Omental fat pad (tissue), 4 donors: ENCODE measurements at places on chromosomes 2 and 18.

GRCh38 chr2:224922142-224922727 is 120.0 kb downstream of the DOCK10 start:
- DNase-seq = no peak

DNA sequence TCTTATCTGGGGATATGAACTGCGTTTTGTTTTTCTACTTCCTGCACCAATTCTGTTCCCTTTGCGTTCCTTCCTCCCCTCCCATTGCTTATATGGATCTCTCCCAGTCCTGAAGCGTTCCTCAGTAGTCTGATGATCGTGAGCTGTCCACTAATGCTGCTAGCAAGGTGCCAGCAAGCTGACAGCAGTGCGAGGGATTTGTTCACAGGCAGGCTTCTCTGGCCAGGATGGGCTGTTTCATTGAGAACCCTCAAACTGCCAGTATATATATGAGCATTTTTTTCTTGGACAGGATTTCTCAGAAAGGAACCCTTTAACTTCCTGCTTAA is 40.1 kb downstream of the GTF3C3 start:
- no peak for DNase-seq

GRCh38 chr18:28666216-28666615 is 489.3 kb upstream of the CDH2 start:
- DNase-seq = no peak

GRCh38 chr2:61436092-61436491 is 34.8 kb downstream of the USP34 start:
- DNase-seq = no peak

DNA sequence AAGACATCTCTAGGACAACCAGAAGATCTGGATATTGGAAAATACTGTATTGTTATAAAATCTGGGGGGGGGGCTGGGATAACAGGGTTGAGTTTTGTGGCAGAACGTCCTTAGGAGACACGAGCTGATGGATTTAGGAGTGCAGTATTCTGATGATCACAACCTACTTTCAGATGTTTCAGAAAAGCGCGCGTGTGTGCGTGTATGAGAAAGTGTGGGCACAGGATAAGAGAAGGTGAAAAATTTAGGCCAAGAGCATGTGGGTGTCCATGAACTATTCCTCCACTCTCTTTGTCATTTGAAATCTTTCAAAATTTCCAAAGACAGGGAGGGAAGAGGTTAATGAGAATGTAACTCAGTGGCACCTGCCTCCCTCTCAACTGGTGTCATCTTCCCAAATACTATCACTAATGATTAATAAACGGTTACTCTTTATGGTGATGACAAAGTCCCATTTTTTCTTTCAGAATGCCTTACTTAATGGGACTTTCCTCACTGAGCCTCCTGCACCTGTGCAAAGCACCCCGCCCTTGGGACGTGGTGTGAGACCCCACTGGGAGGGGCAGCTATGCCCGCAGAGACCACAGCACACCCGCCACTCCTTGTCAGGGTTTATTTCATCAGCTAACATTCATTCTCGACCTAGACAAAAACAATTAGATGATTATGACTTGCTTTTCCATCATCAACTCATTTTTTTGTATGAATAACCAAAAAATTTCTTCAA is 53.6 kb downstream of the HS6ST1 start:
- DNase-seq = no peak

DNA sequence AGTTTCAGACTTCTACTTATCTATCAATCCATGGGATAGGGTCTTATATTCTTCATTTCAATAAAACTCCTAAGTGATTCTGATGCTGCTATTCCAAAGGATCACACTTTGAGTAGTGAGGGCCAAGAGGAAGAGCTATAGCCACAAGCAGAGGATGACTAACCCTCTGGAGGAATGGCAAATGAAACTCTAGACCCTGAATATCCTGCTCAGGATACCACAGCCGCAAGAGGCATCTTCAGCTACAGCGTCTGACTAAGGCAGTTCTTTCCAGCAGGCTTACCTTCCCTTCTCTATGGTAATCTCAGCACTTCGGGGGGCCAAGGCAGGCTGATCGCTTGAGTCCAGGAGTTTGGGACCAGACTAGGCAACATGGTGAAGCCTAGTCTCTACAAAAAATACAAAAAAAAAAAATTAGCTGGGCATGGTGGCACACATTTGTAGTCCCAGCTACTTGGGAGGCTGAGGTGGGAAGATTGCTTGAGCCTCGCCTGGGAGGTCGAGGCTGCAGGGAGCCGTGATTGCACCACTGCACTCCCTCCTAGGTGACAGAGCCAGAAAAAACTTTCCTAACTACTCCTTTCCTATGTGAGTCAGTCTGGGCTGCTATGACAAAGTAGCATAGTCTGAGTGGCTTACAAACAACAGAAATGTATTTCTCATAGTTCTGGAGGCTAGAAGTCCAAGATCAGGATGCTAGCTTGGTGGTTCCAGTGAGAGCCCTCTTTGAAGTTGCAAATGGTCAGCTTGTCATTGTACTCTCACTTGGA is 371.9 kb downstream of the IRS1 start:
- no peak for DNase-seq

DNA sequence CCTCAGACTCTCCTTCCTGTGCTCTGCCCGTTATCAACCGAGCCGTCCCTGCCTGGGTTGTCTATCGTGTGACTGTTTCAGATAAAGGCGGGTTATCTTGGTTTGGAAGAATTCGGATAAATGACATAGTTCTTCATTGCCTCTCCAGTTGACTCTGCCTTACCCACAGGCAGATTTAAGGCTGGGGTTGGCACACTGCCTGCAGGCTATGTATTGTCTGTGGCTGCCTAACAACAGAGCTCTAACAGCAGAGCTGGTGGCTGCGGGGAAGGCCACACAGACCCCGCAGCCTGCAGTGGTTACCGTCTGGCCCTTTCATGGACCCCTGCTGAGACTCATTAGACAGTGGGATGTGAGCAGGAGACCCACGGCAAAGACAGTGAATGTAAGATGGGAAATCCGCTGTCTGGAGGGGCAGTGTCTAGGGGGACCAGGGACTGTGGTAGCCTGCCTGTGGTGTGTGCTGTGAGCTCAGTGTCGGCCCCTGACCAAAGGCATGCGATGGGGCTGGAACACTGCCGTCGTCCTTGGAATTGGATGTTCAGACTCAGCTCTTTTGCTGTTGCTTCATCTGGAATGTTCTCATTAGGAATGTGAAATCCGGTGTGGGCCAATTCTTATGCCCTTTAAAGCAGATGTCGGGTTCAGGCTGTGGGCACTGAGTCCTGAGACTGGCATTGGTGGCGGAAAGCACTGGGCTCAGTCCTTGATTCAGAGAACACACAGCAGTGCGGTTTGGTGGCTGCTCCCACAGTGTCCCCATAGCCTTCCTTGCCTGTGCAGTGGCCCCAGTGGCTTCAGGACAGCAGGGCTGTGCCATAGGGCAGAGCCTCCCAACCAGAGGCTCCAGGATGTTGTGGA is 44.5 kb downstream of the SH3RF3 start:
- no peak for DNase-seq

GRCh38 chr2:17628349-17629261 is 88.1 kb downstream of the VSNL1 start:
- no peak for DNase-seq

- DNase-seq = no peak
Measured at GRCh38 chr2:105521176-105521575, 122.3 kb upstream of the FHL2 start.

GRCh38 chr2:158996378-158996993 is 28.0 kb downstream of the TANC1 start:
- no peak for DNase-seq

- no peak for DNase-seq
Measured at GRCh38 chr2:8677646-8678592, 3.9 kb upstream of the ID2 start.

DNA sequence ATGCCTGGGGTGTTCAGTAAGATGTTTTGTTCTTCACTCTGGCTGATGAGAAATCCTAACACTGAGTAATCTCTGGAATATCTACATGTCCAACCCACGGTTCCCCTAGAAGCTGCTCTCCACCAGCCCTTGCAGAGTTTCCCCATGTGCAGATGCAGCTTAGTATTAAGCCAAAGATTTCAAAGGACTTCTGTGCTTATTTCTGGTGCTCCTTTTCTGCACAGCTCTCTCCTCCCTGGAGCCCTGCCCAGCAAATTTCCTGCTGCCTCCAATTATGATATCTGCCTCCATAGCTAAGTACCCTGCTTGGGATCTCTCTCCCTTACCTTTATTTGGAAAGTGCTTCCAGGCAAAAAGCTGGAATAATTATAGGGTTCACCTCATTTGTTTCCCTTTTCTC is 949.3 kb downstream of the BCL11A start:
- DNase-seq = no peak

GRCh38 chr2:69621440-69621839 is 22.1 kb downstream of the AAK1 start:
- no peak for DNase-seq

DNA sequence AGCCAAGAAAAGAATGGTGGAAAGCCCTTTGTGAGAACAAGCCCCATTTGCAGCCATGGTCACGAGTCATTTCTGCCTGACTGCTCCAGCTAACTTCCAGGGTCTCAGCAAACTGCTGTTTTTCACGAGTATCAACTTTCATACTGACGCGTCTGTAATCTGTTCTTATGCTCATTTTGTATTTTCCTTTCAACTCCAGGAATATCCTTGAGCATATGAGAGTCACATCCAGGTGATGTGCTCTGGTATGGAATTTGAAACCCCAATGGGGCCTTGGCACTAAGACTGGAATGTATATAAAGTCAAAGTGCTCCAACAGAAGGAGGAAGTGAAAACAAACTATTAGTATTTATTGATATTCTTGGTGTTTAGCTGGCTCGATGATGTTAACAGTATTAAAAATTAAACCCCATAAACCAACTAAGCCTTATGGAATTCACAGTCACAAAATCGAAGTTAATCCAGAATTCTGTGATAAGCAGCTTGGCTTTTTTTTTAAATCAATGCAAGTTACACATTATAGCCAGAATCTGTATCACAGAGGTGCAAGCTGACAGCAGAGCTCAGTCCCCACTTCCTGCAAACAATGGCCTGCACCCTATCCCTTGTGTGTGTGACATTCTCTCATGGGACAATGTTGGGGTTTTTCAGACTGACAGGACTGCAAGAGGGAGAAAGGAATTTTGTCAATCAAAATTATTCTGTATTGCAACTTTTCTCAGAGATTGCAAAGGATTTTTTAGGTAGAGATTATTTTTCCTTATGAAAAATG is 26.1 kb downstream of the SLC14A1 start:
- DNase-seq = no peak

GRCh38 chr18:45780568-45780967 is 44.9 kb upstream of the SIGLEC15 start:
- no peak for DNase-seq

DNA sequence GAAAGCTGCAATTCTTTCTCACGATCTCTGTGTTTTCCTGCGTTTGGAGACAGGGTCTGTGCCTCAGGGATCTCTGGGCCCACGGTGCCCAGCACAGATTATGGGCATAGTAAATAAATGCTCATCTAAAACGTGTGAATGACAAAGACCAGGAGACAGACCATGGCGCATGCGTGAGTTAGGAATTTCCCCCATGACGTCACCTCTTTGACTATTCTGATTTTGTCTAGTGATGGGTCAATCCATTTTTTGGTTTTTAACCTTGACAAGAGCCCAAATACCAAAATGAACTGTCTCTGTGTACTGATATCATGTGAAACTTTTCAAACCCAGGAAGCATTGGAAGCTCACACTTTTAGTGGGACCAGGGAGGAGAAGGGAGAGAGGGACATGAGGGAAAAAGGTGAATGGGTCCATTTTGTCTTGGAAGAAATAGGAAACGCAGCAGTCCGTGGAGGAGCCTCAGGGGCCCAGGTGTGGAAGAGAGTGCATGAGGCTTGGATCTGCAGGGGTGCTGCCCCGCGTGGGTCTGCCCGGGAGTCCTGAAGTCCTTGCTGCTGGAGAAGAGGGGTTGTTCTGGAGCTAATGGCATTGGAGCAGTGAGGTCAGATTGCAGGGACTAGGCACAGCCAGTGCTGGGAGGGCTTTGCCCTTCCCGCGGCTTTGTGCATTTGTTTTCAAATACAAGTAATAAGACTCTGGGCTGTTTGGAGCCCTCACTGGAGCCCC is 172.2 kb downstream of the ASB1 start:
- DNase-seq = no peak

DNA sequence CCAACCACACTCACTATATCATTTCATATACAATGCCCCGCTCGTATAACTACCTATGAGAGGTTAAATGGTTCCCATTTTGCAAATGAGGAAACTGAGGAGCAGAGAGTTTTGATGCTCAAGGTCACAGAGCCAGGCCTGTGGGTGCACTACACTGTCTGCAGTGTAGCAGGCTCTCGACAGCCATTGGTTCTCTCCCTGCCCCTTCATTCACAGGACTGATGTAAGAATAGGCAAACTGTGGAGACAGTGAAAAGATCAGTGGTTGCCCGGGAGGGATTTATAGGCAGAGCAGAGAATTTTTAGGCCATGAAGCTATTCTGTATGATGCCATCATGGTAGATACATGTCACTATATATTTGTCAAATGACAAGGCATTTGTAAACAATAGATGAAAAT is 39.0 kb upstream of the LBH start:
- DNase-seq = no peak

GRCh38 chr2:108786008-108786353 is 590 bp upstream of the CCDC138 start:
- DNase-seq = no peak

DNA sequence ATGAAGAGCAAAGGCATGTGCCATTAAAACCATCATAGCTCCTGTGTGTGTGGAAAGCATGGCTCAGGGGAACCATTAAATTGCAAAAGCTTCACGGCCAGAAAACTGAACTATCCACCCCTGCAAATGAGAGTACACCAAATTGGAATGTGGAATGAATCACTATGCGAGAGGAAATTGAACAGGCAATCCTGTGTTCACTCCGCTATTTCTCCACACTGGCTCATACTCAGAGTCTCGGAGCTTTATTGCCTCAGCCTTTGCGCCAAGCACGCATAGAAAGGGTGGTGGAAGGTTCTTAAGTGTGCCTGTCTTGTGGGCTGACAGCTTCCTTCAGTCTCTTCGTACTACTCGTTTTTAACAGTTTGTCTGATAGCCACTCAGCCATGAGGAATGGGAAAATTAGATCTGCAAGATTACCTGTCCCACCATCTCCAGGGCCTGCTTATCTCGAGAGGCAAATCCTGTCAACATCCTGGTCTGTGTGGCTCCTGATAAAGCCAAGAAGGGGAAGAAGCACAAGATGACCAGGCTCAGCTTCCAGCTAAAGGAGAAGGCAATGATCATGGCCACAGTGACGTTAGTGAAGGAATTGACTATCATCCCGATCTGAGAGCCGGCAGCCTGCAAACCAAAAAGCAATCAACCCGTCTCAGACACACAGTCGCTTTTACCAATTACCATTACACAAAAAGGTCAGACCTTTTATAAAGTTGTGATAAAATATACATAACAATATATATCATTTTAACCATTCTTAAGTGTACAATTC is 34.9 kb downstream of the G6PC2 start:
- DNase-seq = no peak

GRCh38 chr18:77422974-77423867 is 173.6 kb downstream of the GALR1 start:
- no peak for DNase-seq
